H1 (cell line): ENCODE measurements at places on chromosomes 1 and 21.

DNA sequence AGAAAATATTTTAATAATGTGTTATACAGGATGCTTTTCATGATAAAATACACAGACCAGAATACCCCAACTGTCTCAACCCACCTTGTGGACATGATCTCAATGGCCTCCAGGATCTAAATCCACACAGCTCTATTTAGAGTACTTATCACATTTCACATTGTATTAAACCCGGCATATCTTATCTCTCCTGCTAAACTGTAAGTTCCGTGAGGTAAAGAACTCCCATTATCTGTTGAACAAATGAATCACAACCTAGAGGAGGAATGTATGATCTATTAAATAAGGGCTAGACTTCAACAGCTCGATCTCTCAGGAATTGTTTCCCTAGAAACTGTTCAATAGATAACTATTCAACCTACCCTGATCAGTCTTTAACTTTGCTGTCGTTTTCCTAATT, 6.9 kb downstream of the ETV3 start:
- DNase-seq: no peak

GRCh38 chr21:45155910-45156309, 81.5 kb downstream of the ADARB1 start:
- DNase-seq: no peak

- no peak for DNase-seq
Measured at GRCh38 chr1:78170859-78171258, 125.1 kb downstream of the GIPC2 start.

GRCh38 chr1:211229365-211229759, 29.8 kb upstream of the RCOR3 start:
- no peak for DNase-seq

GRCh38 chr1:30422251-30422650, 301.1 kb downstream of the MATN1 start:
- peak; percentile 30 for DNase-seq

DNA sequence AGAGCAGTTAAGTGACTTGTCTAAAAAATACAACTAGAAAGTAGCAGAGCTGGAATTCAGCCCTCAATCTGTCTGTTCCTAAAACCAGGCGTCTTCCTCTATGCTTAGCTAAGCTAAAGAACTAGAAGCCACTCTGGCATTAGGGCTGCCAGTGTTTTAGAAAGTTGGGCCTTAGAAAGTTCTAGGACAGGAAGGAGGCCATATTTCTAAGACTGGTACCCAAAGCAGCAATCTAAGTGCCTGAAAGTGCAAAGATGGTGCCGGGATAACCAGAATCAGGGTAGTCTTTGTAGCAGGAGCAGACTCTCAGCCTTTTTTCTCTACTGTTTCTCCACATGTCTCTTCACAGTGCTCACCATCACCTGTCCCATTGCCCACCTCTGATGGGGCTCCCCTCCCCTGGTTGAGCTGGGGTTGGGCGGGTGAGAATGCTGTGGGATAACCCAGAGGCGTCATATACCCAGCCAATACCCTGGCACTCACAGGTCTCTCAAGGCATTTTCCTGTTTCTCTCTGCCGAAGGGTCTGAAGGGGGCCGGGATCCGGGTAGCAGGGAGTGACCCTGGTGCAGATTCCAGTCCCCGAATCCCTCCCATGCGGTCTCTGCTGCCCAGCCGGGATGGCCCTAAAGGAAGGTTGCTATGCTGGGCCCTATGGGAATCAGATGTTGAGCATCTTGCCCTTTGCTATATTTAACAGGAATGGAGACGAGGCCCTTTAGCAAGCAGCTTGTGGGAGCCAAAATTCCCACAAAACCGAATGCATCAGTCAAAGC, 1.1 kb upstream of the RCSD1 start:
- DNase-seq: no peak

DNA sequence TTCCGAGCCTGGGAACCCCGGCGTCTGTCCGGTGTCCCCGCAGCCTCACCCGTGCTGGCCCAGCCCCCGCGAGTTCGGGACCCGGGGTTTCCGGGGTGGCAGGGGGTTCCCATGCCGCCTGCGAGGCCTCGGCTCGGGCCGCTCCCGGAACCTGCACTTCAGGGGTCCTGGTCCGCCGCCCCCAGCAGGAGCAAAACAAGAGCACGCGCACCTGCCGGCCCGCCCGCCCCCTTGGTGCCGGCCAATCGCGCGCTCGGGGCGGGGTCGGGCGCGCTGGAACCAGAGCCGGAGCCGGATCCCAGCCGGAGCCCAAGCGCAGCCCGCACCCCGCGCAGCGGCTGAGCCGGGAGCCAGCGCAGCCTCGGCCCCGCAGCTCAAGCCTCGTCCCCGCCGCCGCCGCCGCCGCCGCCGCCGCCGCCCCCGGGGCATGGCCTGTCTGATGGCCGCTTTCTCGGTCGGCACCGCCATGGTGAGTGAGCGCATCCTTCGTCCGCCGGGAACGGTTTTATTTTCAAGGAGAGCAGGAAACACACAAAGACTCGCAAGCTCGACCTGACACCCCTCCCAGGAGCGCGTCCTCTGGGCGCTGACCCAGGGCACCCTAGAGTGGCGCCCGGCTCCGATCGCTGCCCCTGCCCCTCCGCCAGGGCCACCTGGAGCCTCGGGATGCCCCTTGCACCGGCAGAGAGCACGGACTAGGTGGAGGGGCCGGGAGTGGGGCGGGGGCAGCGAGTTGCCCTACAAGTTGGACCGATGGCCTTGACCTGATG, at the start of gene ABCG1:
TSS of gene ABCG1 (plus strand) at position 305 of the 770 bp plus-strand sequence. CDS start at position 428, 123 bp downstream.
- peak; percentile 84 for DNase-seq

- no peak for DNase-seq
Measured at GRCh38 chr1:205604825-205605505, 26.8 kb downstream of the ELK4 start.

GRCh38 chr1:15598436-15598835, 13.6 kb upstream of the AGMAT start:
- no peak for DNase-seq

- no peak for DNase-seq
Measured at GRCh38 chr1:171286032-171286705, 27.8 kb upstream of the FMO4 start.

DNA sequence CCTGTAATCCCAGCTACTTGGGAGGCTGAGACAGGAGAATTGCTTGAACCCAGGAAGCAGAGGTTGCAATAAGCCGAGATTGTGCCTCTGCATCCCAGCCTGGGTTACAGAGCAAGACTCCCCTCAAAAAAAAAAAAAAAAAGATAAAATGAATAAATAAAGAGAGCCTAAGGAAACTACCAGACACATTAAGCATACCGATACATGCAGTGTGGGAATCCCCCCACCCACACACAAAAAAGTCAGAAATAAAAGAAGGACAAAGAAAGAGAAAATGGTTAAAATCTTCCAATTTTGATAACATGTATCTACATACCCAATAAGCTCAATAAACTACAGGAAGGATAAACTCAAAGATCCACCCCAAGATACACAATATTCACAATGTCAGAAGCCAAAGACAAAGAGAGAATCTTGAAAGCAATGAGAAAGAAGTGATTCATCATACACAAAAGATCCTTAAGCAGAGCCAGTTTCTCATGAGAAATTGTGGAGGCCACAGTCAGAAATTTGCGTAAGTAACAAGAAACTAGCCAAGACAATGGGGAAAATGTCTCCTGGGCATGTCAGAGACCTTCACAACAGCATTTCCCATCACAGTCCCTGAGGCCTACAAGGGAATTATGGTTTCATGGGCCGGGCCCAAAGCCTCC, 1197.0 kb downstream of the AMY1C start:
- no peak for DNase-seq

GRCh38 chr1:15722411-15722810, 13.6 kb upstream of the SLC25A34 start:
- no peak for DNase-seq

DNA sequence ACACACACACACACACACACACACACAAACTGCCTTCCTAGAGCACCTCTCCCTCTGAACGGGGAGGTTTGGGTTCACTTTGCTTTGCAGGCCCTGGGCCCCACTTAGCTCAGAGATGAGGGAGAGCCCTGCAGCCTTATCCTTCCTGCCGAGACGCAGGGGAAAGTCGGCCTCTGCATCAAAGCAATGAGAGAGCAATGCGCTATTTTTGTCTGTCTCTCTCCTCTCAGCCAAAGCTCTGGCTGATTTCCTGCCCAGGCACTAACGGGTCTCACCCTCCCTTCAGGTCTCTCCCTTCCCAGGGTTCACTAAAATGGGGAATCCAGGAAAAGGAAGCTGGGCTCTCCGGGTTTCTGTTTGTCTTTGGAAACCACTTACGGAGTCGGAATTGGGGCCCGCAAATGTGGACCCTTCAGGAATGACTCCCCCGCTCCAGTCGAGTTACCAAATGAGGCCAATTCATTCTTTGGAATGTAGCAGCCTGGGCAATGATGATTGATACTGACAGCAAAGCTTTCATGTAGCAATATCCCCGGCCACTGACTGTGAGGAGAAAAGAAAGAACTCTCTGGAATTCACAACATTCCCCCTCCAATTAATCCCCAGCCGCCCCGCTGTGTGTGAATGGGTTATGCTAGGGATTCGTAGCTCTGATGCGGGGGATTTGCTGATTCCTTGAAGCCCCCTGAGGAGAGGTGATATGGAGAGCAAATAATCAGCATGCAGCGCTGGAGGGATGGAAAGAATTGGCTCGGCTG, 61.5 kb upstream of the WLS start:
- peak; percentile 75 for DNase-seq

- no peak for DNase-seq
Measured at GRCh38 chr1:47682786-47683350, 245.0 kb downstream of the FOXD2 start.

- no peak for DNase-seq
Measured at GRCh38 chr1:178465011-178465410, 31.8 kb downstream of the CLEC20A start.
